ENCODE measurements at places on chromosomes 16 and 17.

- no peak for DNase-seq
Measured at GRCh38 chr16:6643080-6643686, 689.5 kb upstream of the RBFOX1 start.

- no peak for DNase-seq
Measured at GRCh38 chr16:2428051-2428783, 1.0 kb upstream of the CCNF start.

GRCh38 chr17:79740413-79740812 lies 9.7 kb downstream of the ENPP7 start:
- DNase-seq, result no peak

DNA sequence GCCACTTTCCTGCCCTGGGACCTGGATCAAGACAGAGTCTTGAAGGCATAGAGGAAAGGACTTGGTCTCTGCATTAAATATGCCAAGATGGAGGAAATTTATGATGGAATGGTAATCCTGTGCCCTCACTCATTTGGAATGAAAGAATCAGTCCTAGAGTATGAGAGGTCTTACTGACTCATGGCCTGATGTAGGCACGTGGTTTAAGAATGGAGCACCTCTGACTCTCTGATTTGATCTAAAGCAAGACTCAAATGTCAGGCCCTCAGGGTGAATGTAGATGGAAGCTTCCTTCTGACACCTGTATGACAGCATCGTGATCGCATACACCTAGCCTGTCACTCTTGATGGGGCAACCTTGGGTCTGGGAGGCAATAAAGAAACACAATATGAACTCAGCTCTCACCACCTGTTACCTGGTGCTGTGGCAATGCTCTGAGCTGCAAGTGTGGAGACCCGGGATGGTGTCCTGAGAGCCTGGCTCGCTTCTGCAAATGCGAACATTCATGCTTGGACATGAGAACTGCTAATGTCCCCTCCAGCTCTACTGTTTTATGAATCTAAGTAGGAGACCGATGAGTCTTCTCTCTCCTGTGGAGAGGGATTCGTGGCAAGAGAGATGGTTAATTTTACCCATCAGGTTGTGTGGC lies 229.9 kb downstream of the ABCC12 start:
- no peak for DNase-seq

DNA sequence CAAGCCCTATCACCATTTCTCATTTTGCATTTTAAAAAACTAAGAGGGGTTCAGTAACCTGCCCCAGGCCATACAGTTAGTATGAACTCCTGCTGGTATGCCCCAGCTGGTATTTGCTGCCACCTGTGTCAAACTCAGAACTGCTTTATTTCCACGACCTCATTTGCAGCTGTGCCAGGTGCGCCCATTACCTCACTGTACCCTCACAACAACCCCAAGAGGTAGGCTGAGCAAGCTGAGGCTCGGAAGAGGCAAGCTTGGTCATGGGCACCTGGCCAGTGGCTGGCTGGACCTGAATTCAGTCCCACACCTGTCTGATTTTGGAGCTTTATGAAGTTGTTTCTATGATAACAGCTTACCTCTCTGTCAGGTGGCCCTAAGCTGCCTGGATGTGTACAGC lies 7.6 kb downstream of the EPN2 start:
- DNase-seq, result no peak

GRCh38 chr17:50289991-50290702 lies 15.9 kb downstream of the TMEM92 start:
- DNase-seq, result no peak

DNA sequence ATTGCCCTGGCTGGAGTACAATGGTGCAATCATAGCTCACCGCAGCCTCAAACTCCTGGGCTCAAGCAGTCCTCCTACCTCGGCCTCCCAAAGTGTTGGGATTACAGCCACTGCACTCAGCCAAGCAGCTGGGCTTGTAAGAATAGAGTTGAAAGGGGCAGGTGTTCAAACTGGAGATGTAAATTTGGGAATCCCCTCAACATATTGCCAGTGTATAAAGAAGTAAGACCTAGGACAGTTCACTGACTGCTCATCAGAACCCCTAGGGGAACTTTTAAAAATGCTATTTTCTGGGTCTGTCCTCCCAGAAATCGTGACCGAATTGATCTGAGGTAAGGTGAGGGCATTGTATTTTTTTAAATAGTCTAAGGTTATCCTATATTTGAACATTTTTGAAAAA lies 8.9 kb upstream of the DNAJA2 start:
- DNase-seq, result no peak

DNA sequence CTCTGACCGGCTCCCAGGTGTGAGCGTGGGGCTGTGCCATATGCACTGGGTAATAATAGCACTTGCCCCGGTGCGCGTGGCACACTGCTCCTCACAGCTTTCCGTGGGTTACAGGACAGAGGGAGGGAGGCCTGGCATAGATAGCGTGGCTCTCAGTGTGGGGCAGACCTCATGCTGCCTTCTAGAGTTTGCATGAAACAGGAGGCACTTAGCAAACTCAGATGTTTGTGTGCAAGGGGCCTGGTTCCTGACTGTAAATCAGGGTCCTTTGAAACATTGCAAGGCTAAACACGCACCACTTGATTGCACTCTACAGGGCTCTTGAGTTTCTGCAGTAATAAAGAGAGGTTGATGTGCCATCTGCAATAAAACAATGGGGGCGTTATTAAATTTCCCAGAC lies 101.7 kb downstream of the RPTOR start:
- no peak for DNase-seq

- DNase-seq, result no peak
Measured at GRCh38 chr17:42571435-42572225, 4.7 kb downstream of the MLX start.

GRCh38 chr16:49281480-49281842 lies at the start of gene CBLN1:
Gene CBLN1 (minus strand): TSS chr16:49281838. CDS start chr16:49281465, 373 bp downstream.
- no peak for DNase-seq

- no peak for DNase-seq
Measured at GRCh38 chr17:66855204-66855603, 20.3 kb downstream of the CACNG5 start.

DNA sequence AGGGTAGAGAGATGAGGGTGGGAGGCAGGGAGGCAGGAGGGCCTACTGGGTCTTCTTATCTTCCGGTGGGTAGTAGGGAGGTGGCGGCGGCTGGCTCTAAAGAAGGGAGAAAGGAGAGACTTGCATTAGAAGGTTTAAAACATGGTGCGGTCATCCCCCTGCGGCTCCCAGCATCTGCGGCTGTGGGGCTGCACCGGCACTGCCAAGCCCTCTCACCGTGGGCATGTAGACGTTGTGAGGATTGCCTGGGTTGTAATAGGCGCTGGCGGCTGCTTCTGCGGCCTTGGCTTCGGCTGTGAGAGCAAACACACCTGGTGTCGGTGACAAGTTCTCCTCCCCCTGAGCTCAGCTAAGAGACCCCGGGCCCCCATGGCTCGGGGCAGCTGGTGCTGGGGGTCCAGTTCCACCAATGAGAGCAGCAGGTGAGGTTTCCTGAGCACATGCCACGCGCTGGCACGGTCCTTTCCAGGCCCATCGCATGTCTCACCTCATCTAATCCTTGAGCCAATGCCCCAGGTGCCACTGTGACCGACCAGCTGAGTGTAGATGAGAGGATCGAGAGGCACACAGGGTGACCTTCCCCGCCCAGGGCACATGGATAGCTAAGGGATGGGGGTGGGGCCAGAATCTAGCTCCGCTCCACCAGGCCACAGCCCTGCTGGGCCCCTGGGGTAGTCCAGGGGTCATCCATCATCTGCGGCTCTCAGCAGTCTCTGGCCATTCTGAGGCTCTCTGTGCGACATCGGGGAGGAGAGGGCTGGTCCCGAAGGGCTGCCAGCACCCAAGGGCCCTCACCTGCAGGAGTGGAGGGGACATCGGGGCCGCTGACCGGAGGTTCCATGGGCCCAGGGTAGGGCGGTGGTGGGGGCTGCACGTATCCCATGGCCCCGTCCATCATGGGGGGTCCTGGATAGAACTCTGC lies 2.7 kb upstream of the UNC13D start:
- no peak for DNase-seq

DNA sequence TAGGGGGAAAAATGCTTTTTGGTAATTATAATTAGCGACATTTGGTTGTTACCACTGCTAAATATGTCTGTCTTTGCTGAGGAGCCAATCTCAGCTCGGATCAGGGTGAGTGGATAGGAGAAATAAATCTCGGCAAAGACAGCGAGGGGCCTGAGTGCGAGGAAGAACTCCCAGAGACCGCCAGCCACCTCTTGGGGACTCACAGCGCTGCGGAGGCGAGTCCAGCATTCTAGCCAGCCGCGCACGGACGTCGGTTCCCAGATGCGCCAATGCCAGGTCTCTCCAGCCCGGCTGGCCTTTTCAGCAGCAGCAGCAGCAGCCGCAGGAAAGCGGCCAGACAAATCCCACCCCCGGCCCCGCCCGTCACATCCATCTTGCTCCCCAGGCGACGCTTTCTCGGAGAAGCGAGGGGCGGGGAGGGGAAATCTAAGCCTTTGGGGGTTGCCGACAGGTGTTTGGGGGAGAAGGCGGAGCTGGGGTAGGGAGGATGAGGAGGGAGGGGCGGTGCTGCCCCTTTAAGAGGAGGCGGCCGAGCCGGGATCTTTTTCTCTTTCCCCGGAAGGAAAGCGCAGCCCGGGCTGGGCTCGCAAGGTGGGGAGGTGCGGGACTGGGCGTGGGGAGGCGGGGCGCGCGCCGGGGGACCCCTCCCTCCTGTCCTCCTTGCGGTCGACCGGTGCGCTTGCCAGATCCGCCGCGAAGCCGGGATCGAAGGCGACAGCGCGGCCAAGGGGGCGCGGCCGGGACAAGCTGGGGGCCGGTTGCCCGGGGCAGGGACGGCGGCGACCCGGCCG lies at the start of gene ITGA3:
Gene ITGA3 (plus strand): TSS at position 685 of the 791 bp plus-strand sequence. CDS start 330 bp downstream, outside the sequence.
- DNase-seq, result peak; percentile 42

DNA sequence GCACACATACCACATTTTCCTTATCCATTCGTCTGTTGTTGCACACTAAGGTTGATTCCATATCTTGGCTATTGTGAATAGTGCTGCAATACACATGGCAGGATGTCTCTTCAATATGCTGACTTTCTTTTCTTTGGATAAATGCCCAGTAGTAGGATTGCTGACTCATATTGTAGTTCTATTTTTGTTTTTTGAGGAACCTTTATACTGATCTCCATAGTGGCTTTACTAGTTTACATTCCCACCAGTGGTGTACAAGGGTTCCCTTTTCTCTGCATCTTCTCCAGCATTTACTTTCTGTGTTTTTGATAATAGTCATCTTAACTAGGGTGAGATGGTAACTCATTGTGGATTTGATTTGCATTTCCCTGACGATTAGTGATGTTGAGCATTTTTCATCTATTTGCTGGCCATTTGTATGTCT lies 118.1 kb downstream of the STXBP4 start:
- no peak for DNase-seq

GRCh38 chr17:77233635-77234334 lies 93.0 kb downstream of the SEC14L1 start:
- DNase-seq, result no peak

DNA sequence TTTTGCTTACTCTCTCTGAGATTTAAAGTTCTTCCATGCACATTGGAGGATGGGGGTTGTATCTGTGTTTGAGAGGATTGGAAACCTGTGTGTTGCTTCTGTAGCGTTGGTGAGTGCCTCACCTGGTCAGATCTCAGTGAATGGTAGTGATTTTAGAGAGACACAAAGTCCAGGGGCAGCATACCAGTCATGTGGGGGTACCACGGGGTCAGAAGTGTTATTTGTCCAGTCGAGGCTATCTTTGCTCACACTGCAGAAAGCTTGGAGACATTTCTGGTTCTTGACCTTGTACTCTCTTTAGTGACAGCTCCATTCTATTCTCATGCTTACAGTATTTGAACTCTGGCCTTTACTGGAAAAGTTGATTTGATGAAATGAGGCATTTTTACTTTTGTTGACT lies 23.7 kb downstream of the PRKAR1A start:
- DNase-seq, result no peak

DNA sequence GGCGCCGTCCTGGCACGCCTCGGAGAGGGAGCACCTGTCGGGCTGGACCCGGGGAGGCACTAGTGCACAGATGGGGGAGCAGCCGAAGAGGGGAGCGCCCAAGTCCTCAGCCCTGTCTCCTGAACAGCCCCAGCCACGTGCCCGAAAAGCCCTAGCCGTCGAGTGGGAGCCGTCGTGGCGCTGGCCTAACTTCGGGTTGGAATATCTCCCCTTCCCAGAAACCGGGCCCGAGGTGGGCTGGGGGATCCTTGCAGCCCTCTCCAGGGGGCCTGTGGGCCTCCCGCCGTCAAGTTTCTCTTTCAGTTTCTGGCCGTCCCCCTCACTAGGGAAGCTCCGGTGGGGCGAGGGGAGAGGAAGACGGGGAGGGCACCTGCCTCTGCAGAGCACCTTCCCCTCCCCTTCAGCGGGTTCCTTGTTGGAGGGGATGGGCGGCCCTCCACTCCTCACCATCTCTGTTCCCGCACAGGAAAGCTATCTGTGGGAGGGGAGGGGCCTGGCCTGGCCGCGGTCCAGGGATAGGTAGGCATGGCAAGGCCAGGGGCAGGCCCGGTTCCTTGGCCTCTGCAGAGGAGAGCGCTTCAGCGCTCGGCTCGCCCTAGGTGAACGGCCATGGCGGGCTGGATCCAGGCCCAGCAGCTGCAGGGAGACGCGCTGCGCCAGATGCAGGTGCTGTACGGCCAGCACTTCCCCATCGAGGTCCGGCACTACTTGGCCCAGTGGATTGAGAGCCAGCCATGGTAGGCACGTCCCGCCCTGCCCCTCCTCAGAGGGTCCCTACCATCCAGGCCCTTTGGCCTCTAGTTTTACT lies 709 bp downstream of the STAT5A start:
- DNase-seq, result peak; percentile 56

- no peak for DNase-seq
Measured at GRCh38 chr17:76252040-76252954, 12.0 kb upstream of the RNF157 start.

DNA sequence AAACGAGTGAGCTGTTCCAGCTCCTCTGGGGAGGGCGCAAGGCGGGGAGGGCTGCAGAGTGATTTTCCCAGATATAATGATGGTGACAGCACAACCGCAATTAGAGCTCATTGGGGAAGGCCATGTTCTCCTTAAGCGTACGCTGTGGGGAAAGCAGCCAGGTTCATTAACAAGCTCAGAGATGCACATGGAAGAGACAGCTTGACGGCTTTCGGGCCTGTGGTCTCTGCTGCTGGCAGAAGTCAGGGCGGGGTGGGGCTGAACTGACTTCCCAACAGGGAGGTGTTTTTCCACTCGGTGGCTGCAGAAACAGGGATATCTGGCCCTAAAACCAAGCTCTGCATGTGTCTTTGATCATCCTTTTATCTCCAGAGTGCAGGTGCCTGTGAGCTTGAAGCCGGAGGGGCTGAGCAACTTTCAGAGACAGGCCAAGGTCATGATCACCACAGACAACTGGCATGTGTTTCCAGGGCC lies 24.0 kb upstream of the CACNG1 start:
- DNase-seq, result no peak
